ENCODE measurements at places on chromosomes 1 and 21.

DNA sequence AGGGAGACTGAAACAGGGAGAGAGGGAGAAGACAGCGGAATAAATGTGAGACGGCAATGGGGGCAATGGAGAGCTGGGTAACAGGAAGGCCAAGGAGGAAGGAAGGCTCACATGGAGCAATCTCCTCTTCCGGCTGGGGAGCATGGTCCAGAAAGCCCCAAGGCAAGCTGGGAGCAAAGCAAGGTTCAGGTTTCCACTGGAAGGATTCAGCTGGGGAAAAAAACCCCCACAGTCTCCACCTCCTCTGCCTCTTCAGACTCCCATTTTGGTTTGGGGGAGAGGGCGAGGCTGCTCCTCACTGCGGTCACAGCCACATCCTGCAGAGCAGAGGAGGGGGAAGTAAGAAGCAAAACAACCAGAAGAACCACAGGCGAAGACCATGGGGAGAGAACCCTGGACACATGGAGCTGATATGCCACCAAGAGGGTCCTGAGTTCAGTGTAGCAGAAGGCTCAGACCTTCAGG lies 650 bp downstream of the TNFAIP8L2 start:
- peak; percentile 95 for DNase-seq

DNA sequence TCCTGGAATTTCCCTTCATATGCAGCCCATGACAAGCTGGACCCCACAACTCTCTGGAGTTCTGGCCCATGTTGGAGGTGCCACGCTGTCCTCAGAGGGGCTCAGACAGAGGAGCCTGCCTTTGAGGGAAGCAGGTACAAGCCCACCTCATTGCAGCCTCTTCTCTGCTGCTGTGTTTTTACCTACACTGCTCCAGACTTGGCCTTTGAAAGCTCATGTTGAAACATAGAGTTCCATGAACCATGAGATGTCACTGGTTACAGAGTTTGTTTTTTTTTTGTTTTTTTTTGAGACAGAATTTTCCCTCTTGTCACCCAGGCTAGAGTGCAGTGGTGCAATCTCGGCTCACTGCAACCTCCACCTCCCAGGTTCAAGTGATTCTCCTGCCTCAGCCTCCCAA lies 22.1 kb upstream of the ZBTB21 start:
- DNase-seq: no peak

GRCh38 chr1:150365941-150366340 lies 2.0 kb downstream of the RPRD2 start:
- DNase-seq: peak; percentile 38

GRCh38 chr1:156887734-156888133 lies 5.8 kb upstream of the PEAR1 start:
- DNase-seq: no peak

DNA sequence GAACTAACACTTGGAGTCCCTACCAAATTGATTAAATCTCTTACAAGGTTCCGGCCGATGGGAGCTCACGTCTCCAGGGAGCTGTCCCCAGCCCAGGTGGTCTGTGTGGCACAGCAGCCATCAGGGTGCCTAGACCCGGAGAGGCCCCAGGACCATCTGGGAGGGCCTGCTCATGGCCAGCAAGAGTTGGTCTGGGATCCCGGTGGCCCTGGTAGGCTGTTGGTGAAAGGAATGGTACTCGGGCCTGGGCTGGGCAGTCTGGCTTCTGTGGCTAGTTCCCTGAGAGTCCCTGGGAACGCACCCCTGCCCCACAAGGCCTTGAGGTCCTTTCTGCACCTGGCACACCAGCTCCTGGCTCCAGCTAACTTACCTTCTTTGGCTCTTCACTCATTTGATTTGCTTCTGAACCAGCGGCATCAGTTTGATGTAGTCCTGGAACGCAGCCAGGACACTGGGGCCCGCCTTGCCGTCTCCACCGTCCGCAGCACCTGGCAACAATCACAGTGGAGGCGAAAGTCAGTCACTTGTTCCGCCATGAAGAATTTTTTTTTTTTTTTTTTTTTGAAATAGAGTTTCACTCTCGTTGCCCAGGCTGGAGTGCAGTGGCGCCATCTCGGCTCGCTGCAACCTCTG lies 62.5 kb downstream of the SCCPDH start:
- no peak for DNase-seq

GRCh38 chr1:212701910-212702309 lies 2.3 kb upstream of the BATF3 start:
- no peak for DNase-seq

DNA sequence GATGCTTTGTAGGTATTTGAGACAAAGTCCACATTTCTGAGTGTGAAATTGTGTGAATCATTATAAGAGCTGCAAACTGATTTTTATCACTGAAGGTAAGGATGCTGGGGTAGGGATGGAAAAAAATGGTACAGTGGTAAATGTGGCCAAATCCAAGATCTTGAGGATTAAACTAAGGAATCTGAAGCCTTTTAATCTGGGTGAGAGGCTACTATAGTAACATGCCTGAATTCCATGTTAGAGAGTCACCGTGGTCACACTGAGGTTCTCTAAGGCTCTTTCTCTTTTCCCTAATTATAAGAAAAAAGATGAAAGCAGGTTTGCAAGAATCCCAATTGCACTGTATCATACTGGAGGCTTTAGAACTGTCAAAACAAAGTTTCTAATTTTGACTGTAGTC lies 17.6 kb downstream of the PTGER3 start:
- DNase-seq: no peak

- no peak for DNase-seq
These were observed 92.8 kb downstream of the NGF start for GRCh38 chr1:115245227-115245626.

- no peak for DNase-seq
These were observed 32.2 kb upstream of the DIP2A start for GRCh38 chr21:46426313-46427046.

DNA sequence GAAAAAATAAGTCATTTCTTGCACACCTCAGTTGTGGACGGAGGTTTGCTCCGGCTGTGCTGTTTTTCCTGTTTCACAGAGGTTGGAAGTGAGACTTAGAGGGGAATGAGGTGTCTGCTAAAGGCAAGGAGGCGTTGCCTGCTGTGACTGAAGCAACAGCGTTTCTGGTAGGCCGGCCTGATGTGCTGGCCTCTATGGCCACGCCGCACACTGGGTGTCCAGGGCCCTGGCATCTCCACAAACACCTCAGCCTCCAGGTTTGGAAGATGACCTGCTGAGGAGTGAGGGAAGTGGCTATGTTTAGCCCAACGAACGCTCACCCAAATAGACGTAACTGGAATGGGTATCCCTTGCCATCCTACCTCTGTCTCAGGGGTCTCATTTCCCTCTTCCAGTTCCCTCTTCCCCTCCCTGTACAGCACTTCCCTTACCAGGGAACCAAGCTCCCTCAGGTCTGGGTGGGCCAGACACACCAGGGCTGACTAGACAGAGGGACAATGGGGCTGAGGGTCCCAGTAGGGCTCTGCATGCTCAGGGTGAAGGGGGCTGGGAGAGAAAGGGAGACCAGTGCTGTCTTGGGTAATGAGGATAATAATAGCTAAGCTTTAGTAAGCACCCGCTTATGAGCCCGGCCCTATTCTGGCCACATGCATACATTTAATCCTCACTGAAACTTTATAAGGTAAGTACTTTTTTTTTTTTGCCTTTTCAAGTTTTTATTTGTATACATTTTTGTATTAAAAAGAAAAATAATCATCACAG lies 11.9 kb downstream of the CACNA1S start:
- no peak for DNase-seq

DNA sequence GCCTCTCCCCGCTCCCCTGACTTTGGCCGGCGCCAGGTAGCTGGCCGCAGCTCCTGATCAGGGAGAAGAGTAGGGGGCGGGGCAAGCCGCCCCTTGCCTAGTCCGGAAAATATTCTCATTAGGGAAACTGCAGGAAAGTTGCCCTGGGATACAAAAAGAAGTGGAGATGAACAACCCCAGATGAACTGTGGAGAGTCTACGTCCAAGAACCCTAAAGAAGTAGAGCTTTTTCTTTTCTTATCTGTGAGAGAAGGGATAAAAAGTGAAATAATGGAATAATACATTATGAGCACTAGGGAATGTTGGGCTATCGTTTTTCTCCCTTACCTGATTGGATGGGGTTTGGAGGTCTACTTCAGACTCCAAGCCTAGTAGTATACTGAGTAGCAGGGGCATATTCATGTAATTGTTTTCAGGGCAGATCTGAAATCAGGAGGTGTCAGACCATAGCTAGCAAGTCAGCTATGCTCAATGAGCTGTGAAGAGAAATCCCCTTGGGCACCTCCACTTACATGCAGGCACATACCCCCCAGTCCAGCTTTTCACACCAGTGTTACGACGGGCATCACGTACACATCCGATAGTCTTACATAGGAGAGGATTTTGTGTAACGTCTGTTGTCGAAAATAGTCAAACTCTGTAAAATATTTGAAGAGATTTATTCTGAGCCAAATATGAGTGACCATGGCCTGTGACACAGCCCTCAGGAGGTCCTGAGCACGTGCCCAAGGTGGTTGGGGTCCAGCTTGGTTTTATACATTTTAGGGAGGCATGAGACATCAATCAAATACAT lies 1.7 kb upstream of the DUSP10 start:
- peak; percentile 10 for DNase-seq

GRCh38 chr21:37582590-37582989 lies 216.0 kb downstream of the DYRK1A start:
- DNase-seq: peak; percentile 34

GRCh38 chr1:246639732-246640131 lies 73.5 kb downstream of the CNST start:
- DNase-seq: no peak

DNA sequence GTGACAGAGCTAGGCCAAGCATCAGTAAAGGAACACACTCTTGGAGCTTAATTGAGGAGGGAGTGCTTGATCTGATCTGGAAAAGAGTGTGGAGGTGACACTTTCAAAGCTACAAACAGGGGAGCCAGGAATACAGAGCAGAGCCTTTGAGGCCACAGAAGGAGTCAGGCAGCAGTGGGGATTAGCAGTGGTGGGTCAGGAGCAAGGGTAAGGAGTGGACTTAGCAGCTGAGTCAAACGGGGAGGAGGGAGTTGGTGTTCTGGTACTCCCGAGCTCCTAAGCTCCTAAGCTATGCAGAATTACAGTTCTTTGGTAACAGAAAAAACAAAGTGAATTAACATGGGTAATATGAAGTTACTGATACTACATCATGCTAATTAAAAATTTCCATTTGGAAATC lies 14.5 kb downstream of the RAB4A start:
- DNase-seq: no peak

DNA sequence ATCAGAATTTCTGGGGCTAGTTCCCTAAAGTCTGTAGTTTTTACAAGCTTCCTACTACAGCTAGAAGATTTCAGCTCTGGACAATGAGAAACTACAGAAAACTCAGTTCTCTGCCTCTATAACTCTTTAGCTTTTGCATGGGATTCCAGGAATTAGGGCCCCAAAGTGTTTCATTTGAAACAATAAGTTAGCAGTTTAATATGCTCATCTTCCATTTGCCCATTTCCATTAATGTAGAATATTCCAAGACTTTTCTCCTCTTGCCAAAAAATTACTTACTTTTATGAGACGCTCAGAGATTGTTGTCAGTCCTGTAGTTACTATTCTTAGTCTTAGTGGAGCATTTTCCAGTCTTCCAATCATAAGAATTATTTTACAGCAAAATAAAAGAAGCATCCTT lies 719.9 kb downstream of the ADGRL2 start:
- DNase-seq: no peak

GRCh38 chr21:16198546-16198945 lies 468.8 kb downstream of the USP25 start:
- DNase-seq: no peak

GRCh38 chr21:35340273-35340672 lies 291.2 kb upstream of the RUNX1 start:
- no peak for DNase-seq

- no peak for DNase-seq
These were observed 34.4 kb downstream of the TESK2 start for GRCh38 chr1:45456531-45456930.

DNA sequence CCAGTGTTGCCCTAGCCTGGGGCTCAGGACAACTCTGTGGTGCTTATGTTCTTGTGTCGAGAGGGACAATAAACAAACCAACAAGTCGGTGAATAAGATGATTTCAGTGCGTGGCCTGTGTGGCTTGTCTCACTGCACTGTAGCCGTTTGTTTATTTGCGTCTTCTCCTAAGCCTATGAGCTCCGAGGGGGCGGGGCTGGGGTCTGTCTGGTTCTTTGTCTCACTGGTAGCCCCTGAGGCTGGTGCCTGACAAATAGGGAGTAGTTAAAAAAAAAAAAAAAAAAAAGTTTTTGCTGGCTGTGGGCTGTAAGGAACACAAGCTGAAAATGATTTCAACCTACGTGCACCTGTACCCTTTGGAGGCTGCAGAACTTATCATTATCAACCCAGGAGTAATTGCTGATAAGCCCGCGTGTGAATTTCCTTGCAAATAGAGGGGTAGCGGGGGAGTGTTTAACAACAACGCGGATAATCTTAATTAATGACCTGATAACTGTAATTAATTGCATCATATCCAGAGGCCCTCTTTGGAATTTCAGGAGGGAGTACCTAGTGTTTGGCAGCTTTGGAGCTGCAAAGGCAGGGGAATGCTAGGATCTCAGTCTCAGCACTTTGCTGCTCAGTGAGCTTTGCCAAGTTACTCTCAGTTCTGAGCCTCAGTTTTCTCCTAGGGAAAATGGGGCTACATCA lies 925 bp upstream of the ARHGEF10L start:
- DNase-seq: no peak

GRCh38 chr1:110174961-110175360 lies 24.7 kb downstream of the SLC6A17 start:
- no peak for DNase-seq
